Small intestine (tissue), 16 donors: ENCODE measurements at places on chromosomes 4 and X. TPM values are rescaled to one million over a fixed set of nuclear protein-coding genes. Genes with fewer than 3 reads are reported as not detected.

- DNase-seq = no peak
These were observed 67.9 kb upstream of the PUDP start for GRCh38 chrX:7215842-7216241.

PCSK1N gene
- 97.5 TPM for polyA plus RNA-seq

DNA sequence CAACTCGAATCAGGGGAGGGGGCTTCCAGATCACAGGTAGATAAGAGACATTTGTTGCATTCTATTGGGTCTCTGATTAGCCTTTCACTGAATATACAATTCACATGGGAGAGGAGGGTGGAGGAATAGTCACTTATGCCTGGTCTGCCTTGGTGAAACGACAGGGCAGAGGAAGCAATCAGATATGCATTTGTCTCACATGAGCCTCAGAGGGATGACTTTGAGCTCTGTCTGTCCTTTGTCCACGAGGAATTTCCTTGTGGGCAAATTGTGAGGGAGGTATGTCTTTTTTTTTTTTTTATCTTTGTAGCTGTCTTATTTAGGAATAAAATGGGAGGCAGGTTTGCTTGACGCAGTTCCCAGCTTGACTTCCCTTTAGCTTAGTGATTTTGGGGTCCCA lies 28.5 kb upstream of the TMSB4X start:
- DNase-seq = no peak

GRCh38 chrX:150062292-150063137 lies 124.2 kb upstream of the EOLA2 start:
- peak; percentile 3 for DNase-seq

GRCh38 chrX:119497185-119497584 lies 28.9 kb downstream of the SLC25A5 start:
- DNase-seq = no peak

HS3ST1 gene
- 1.1 TPM for polyA plus RNA-seq

- DNase-seq = no peak
These were observed 104.6 kb upstream of the ETNPPL start for GRCh38 chr4:108867476-108867875.

DNA sequence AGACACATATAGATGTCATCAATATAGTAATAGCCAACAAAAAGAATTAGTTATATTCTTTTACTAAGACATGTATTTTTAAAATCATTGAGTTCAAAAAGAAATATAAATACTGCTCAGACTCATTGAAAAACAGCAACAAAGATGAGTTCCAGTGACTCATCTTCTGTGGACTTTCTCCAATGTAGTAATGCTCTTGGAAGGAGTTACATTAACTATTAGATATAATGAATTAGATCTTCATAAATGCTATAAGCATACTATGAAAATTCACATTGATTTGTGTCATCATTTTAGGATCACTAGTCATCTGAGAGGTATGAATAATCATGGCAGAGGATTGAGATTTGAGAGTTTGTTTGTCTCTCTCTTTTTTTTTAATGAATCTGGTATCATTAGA lies 547.8 kb upstream of the PCDH7 start:
- DNase-seq = no peak

GRCh38 chrX:46587158-46587557 lies 13.6 kb downstream of the CHST7 start:
- DNase-seq = no peak

- DNase-seq = peak; percentile 58
These were observed 36.8 kb downstream of the ANK2 start for GRCh38 chr4:113086172-113086695.

DNA sequence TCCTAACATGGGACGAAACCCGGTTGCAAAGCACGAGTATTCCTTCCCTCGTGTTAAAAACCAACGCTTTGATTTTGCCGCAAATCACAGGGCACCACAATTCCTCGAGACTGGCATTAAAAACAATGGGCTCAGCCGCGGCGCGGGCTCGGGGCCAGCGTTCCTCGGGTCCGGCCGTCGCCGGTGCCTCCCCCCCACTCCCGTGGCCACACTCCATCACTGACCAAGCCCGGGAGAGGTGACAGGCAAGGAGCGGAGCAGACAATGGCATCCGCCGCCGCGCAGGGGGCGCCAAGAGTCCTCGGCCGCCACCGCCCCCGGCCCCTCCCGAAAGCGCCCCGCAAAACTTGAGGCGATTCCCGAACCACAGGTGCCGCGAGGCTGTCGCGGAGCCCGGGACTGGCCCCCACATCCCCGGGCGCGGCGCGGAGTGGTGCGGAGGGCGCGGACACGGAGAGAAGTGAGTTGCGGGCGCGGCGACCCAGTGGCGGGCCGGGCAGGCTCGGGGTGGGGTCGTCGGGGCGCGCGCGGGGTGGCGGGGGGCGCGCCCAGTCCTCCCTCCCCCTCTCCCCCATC lies 445 bp downstream of the AP1S2 start:
- peak; percentile 21 for DNase-seq

DNA sequence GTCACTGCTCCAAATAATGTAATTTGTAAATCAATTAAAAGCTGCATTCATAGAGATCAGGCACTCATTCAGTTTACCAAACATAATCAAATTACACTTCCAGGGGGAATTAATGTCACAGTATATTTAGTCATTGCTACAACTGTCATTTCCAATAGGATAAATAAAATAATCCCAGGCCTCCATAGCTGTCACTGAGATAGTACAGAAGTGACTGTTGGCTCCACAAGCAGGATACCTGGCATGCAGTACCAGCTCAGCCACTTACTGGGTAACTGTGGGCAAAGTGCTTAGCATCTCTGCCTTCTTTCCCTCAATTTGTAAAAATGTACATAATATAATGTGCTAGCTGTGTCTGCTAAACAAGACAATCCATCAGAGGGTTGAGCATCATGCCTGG lies 128.1 kb downstream of the CAMK2D start:
- DNase-seq = no peak

DNA sequence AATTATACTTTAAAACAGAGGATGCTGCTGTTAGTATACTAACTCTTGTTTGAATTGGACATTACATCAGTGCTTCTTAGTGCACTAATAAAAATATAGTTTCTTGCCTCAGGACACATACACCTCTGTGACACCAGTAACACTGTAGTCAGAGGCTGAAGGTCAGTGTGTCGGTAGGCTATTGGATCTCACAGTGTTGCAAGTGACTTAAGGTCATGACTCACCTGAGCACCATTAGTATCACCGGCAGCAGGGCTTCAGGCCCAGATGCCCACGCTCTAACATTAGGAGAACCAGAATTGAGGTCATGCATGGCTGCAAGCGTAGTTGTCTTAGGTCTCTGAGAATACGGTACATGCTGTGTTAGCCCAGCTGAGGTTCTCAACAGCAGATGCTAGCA lies 15.2 kb downstream of the ETDC start:
- no peak for DNase-seq

CENPVL2 gene
- polyA plus RNA-seq = 0.03 TPM

DNA sequence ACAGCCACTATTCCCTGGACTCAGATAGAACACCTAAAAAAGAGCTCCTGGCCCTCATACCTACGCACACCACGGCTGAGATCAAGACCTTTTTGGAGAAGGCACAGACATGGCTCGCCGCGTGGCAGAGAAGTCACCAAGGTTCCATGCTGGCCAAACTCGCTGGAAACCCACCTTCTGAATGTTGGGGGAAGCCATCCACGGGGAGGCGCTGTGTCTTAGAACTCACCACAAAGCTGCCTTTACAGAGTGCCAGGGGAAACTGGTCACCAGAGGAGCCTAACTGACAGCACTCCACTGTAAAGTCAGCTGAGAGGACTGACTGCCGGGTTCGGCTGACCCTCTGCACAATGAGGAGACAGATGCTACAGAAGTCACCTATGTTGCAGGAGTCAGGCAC lies 97.9 kb downstream of the NEUROG2 start:
- no peak for DNase-seq

- no peak for DNase-seq
These were observed 91.6 kb upstream of the STX18 start for GRCh38 chr4:4633431-4633830.

GPRASP3 gene
- polyA plus RNA-seq = 1.3 TPM

GRCh38 chr4:53189011-53189410 lies 176.8 kb downstream of the SCFD2 start:
- DNase-seq = no peak

GRCh38 chrX:111519215-111519614 lies 7.8 kb downstream of the SERTM2 start:
- DNase-seq = no peak

ZNF630 gene
- polyA plus RNA-seq = 1.7 TPM

- no peak for DNase-seq
These were observed 112.4 kb downstream of the EGF start for GRCh38 chr4:110025056-110025455.

GRCh38 chr4:159899596-159899995 lies 796.7 kb downstream of the RAPGEF2 start:
- DNase-seq = no peak

HTN1 gene
- not detected for polyA plus RNA-seq

- no peak for DNase-seq
These were observed 88.1 kb upstream of the C1QTNF7 start for GRCh38 chr4:15339737-15340136.

DCAF12L2 gene
- 0.12 TPM for polyA plus RNA-seq

PDZD4 gene
- 0.22 TPM for polyA plus RNA-seq

- peak; percentile 63 for DNase-seq
These were observed 23.0 kb downstream of the SNX25 start for GRCh38 chr4:185232370-185232769.

RPS6KA3 gene
- polyA plus RNA-seq = 55.5 TPM

GRCh38 chrX:27336466-27337091 lies 126.6 kb downstream of the PPP4R3C start:
- peak; percentile 25 for DNase-seq

DNA sequence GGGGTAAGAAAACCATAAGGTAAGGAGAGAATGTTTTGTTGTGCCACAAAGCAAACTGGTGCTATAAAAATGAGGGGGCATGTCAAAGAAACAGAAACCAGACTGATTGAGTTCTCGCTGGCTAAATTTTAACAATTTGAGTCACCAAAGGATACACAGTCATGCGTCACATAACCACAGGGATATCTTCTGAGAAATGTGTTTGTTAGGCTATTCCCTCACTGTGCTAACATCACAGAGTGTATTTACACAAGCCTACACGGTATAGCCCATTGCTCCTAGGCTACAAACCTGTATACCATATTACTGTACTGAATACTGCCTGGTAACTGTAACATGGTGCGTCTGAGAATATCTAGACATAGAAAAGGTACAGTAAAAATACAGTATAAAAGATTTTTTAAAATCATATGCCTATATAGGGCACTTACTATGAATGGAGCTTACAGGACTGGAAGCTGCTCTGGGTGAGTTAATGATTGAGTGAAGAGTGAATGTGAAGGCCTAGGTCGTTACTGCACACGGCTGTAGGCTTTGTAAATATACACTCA lies 50.1 kb downstream of the FBXW7 start:
- peak; percentile 87 for DNase-seq

DNA sequence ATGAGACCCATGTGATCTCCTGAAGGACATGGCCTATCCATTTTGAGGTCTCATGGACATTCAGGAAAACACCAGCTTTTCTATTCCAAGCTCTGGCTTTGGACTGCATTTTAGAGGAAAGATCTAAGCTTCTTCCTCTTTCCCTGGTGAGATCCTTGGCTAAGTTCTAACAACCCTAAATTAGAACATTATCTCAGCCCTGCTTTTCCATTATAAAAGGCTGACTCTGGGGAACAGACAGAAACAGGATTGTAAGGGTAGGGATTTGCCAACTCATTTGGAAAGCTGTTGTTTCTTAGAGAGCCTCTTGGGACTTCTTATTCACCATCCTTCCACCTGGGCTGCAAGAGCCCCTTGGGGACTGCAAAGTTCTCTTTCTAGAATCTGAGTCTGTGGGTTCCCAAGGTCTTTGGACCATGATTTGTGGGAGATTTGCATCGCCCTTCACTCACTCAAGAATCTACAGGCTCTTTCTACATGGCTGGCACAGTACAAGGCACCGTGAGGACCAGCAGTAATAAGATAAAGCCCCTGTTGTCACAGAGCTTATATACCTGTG lies 146.9 kb downstream of the FNIP2 start:
- no peak for DNase-seq

DNA sequence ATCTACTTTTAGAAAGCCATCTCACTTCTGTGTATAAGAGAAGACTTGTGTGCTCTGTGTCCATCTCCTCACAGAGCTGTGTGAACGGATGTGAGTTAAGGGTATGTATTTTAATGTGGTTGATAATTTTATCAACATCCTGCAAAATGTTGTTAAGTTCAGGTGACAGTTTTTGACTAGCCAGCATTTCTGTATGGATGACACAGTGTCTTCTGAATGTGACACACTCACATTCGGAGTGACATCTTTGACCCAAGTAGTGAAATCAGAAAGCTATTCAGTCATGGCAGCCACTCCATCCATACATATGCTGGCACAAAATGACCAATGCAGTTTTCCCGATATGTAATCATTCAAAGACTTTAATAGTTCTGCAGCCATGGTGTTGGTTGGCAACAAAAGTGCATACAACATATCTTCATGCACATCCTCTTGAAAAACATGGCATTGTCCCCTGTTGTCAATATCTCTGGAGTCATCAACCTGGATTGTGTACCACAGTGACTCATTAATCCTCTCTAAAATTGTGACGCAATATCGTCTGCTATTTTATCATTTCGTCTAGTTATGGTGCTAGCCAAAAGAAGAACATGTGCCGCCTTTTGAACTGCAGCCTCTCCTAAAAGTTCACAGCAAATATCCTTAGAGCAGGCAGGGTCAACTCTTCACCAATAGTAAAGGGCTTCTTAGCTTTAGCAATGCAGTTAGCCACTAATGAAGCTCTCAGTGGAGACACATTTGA lies 6.8 kb upstream of the FGF2 start:
- no peak for DNase-seq

MAGEC2 gene
- not detected for polyA plus RNA-seq

TLR1 gene
- 4.6 TPM for polyA plus RNA-seq

DNA sequence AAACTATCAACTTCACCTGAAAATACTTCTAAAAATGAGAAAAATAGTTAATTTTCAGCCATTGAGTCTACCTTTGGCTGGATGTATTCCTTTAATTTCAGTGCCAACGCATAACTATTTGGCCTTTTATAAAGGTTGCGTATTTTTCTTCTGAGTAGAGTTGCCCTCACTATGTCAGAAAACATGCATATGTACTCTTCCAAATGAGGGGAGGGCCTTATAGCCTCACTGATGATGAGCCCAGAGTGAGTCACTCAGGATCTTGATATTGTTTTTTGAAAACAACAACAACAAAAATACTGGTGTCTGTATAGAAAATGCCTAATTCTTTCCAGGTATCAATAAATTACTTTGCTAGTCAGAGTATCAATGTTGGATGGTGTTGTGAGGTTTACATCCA lies 349.3 kb downstream of the FBXO8 start:
- no peak for DNase-seq

- DNase-seq = no peak
These were observed 3.5 kb downstream of the SOX3 start for GRCh38 chrX:140501321-140501720.

GRCh38 chr4:16676230-16676770 lies 222.1 kb downstream of the LDB2 start:
- DNase-seq = no peak

GPRIN3 gene
- 1.4 TPM for polyA plus RNA-seq

UGT8 gene
- polyA plus RNA-seq = 18.9 TPM

EPGN gene
- not detected for polyA plus RNA-seq

CAPN6 gene
- 0.49 TPM for polyA plus RNA-seq

ANOS1 gene
- 0.19 TPM for polyA plus RNA-seq
